Activated T-helper 1 cell treated with anti-CD3 and anti-CD28 coated beads, Interleukin-12 subunit alpha, Interleukin-12 subunit beta, Interleukin-2, Interleukin-4 antibody, amounts not matched to agents 30 ng/mL and 10 ng/mL and 1 ng/mL, durations not matched to agents 14 hours and 24 hours and 36 hours (primary cell): ENCODE measurements at places on chromosomes 5 and 9. TPM values are rescaled to one million over a fixed set of nuclear protein-coding genes. Genes with fewer than 3 reads are reported as not detected.

The LRRC19 gene
- not detected in 2 replicates for total RNA-seq

The GFI1B gene
- total RNA-seq = not detected in 2 replicates

DNA sequence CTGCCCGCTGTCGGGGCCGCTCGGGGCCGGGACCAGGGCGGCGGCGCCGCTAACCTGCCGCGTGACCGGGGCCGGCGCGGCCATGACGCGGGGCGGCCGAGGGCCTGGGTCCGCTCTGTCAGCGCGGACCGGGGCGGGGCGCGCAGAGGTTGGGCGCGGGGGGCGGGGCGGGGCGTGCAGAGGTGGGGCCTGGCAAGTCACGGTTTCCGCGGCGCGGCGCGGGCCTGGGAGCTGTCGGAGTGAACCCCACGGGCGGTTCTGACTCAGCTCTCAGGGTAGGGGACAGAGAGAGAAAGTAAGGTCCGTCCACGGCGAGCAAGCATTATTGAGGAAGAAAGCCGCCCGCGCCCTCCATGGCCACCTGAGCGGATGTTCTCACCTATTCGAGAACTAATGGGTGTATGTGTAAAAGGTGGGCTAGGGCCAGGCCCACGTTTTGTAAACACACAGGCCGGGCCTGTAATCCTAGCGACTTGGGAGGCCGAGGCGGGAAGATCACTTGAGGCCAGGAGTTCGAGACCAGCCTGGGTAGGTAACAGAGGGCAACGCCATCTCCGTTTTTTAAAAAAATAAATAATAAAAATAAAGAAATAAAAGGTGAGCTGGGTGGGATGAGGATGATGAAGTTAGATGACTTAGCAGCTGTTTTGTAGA is at the start of gene PRXL2C:
PRXL2C (minus strand) TSS at position 120 of the 654 bp plus-strand sequence; CDS start at position 84, 36 bp downstream.
- H3K27ac ChIP-seq = peak within 1 kb of the TSS; percentile 84
- peaks cover 10% of the 10 kb centered on the region for H3K27me3 ChIP-seq
- peak; percentile 69 for DNase-seq
- peaks cover 11% of the 10 kb centered on the region for H3K4me1 ChIP-seq

DNA sequence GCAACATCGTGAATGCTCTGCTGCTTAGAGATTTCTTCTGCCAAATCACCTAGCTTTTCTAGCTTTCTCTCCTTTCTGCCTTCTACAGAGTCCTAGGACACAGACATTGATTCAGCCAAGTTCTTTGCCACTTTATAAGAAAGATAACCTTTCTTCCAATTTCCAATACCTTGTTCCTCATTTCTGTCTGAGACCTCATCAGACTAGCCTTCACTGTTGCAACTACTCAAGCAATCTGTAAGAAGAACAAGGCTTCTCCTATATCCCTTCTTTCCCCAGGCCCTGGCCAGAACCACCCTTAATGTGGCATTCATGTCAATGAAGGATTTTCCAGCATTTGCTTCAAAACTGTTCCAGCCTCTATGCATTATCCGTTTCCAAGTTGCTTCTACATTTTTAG is 24.3 kb downstream of the FBXO10 start:
- no peak overlapping the region for H3K27ac ChIP-seq
- H3K27me3 ChIP-seq = peaks cover 4% of the 10 kb centered on the region
- no peaks in the 10 kb centered on the region for H3K4me1 ChIP-seq
- no peak overlapping the region for H3K4me3 ChIP-seq
- no peak for DNase-seq
- H3K36me3 ChIP-seq = no peaks in the 10 kb centered on the region

DNA sequence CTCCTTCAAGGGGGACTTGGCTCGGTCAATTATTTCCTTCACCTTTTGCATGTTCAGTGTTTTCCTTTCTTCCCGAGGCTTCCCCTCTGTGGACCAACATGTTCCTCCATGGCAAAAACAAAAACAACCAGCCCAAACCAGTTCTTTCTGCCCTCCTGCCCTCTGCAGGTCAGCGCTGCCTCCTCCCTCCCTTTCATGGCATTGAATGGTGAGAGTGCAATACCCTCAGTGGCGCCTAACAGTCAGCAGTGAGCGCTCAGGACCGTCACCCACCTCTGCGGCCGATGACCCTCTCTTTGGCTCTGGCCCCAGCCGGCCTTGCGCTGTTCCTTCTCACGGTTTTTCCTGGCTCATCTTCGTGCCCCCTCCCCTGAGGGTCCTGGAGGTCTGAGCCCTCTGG is 34.4 kb upstream of the GNE start:
- no peak overlapping the region for H3K27ac ChIP-seq
- H3K27me3 ChIP-seq = no peaks in the 10 kb centered on the region
- no peaks in the 10 kb centered on the region for H3K36me3 ChIP-seq
- H3K4me3 ChIP-seq = no peak overlapping the region
- H3K4me1 ChIP-seq = peaks cover 4% of the 10 kb centered on the region
- DNase-seq = no peak

DNA sequence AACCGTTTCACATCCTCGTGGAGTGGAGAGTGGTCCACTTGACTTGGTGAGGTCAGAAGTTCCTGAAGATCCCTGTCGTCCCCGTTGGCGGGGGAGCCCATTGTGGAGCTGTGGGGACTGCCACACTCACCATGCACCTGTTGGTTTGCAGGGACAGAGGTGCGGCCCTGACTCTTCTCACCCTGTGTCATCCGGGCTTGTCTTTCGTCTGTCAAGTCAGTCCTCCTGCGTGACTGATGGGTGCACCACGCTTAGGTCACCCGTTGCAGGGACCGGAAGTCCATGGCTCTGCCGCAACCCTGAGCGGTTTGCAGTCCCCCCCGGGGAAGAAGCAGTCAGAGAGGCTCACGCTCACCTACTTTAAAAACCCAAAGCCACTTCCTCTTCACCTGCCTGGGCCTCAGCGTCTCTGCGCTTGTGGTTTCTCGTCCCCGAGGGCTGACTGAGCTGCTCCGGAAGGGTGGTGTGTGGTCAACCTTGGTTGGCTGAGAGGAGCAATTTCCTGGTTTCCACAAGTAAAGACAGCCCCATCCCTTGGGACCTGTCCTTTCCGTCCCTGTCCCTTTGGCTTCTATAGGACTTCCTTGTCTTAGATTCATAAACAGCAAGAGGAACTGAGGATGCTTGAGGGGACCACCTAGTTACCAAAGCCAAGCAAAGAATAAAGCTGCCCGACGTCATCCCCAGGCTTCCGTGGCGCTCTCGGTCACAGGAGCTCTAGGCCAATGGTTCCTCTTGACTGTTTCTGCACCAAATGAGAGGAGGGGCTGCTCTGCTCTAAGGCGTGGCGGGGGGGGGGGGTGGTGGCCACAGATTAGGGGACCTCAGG is 53.2 kb downstream of the USP20 start:
- DNase-seq = peak; percentile 93
- H3K36me3 ChIP-seq = peaks cover 30% of the 10 kb centered on the region
- peaks cover 2% of the 10 kb centered on the region for H3K27me3 ChIP-seq
- H3K27ac ChIP-seq = peak overlapping the region; percentile 100

DNA sequence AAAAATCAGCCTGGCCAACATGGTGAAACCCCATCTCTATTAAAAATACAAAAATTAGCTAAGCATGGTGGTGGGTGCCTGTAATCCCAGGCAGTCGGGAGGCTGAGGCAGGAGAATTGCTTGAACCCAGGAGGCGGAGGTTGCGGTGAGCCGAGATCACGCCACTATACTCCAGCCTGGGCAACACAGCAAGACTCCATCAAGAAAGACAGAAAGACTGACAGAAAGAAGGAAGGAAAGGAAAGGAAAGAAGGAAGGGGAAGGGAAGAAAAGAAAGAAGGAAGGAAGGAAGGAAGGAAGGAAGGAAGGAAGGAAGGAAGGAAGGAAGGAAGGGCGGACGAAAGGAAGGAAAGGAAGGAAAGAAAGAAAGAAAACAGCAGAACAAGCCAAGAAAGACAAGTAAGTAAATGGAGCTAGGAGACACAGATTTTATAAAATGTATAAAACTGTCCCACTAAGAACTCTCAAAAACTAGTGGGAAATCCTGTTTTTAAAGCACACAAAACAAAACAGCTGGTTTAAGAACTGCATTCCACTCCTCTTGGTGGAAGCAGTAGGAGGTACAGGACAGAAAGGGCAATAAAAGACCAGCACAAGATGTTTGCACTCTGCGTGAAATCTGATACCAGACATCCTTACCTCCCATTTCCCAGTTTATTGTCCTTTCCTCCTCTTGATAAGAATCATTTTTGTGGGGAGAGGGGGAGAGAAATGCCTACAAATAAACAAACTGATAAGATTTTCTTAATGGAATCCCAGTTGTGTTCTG is 46.7 kb downstream of the MYO10 start:
- no peak overlapping the region for H3K27ac ChIP-seq
- no peaks in the 10 kb centered on the region for H3K4me1 ChIP-seq
- H3K4me3 ChIP-seq = no peak overlapping the region
- no peaks in the 10 kb centered on the region for H3K27me3 ChIP-seq
- DNase-seq = no peak

GRCh38 chr5:167158588-167158987 is 1132.9 kb upstream of the WWC1 start:
- no peak overlapping the region for H3K27ac ChIP-seq
- H3K27me3 ChIP-seq = no peaks in the 10 kb centered on the region
- H3K4me3 ChIP-seq = no peak overlapping the region

GRCh38 chr5:14280294-14280854 is 137.2 kb downstream of the TRIO start:
- no peaks in the 10 kb centered on the region for H3K36me3 ChIP-seq
- no peak for DNase-seq
- H3K4me1 ChIP-seq = peaks cover 5% of the 10 kb centered on the region
- peaks cover 10% of the 10 kb centered on the region for H3K27me3 ChIP-seq

DNA sequence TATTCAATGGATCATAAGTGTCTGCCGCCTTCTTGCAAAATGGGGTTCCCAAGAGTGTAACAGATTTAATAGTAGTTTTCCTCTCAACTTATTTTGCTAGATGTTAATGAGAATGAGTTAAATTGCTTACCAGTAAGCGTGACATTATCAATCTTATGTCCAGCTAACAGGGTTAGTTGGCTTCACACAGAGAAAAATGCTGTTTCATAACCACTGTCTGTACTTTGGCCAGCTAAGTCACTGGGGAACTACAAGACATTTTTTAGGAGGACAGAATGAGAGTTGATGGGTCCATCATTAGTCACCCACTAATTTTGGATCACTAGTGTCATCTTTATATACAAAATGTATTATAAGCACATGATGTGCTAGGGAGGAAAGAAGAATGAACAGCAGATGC is 1.4 kb downstream of the CDC37L1 start:
- H3K27ac ChIP-seq = no peak overlapping the region
- H3K4me1 ChIP-seq = peaks cover 13% of the 10 kb centered on the region
- peaks cover 15% of the 10 kb centered on the region for H3K36me3 ChIP-seq
- H3K27me3 ChIP-seq = no peaks in the 10 kb centered on the region
- no peak for DNase-seq

DNA sequence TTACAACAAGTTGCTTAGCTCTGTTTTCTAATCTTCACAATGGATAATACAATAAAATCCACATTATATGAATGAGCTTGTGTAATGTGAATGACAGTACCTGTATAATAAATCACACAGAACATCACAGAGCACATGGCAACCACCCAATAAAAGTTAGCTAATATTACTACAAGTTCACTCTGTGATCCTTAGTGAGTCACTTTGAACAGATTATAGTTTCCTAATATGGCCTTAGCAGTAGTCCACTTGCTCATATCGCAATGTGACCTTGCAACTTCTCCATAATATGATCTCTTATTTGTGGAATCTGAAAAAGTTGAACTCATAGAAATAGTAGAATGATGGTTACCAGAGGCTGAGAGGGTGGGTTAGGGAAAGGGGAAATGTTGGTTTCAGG is 361.3 kb downstream of the PTPRD start:
- H3K36me3 ChIP-seq = no peaks in the 10 kb centered on the region
- no peaks in the 10 kb centered on the region for H3K27me3 ChIP-seq
- no peak overlapping the region for H3K27ac ChIP-seq
- DNase-seq = no peak
- H3K4me1 ChIP-seq = no peaks in the 10 kb centered on the region
- no peak overlapping the region for H3K4me3 ChIP-seq

GRCh38 chr5:156126716-156127115 is 200.2 kb upstream of the SGCD start:
- H3K4me3 ChIP-seq = no peak overlapping the region
- DNase-seq = no peak
- no peak overlapping the region for H3K27ac ChIP-seq
- H3K4me1 ChIP-seq = no peaks in the 10 kb centered on the region
- H3K27me3 ChIP-seq = no peaks in the 10 kb centered on the region
- H3K36me3 ChIP-seq = no peaks in the 10 kb centered on the region

- H3K4me3 ChIP-seq = peak overlapping the region; percentile 91
- H3K4me1 ChIP-seq = peaks cover 35% of the 10 kb centered on the region
- peak; percentile 5 for DNase-seq
Observed at GRCh38 chr9:75891771-75892215, 1.3 kb downstream of the PCSK5 start.

GRCh38 chr5:32233696-32234447 is 59.8 kb upstream of the GOLPH3 start:
- no peak overlapping the region for H3K27ac ChIP-seq
- no peak for DNase-seq
- H3K4me3 ChIP-seq = no peak overlapping the region
- peaks cover 38% of the 10 kb centered on the region for H3K36me3 ChIP-seq
- H3K4me1 ChIP-seq = peaks cover 23% of the 10 kb centered on the region

GRCh38 chr9:81389569-81389993 is 299.8 kb downstream of the TLE1 start:
- no peak overlapping the region for H3K4me3 ChIP-seq
- no peaks in the 10 kb centered on the region for H3K27me3 ChIP-seq
- no peaks in the 10 kb centered on the region for H3K36me3 ChIP-seq
- H3K4me1 ChIP-seq = no peaks in the 10 kb centered on the region
- DNase-seq = no peak
